ENCODE measurements at places on chromosomes 13 and 19.

GRCh38 chr13:113855931-113856715 lies 7.8 kb downstream of the GAS6 start:
- no peak for DNase-seq

DNA sequence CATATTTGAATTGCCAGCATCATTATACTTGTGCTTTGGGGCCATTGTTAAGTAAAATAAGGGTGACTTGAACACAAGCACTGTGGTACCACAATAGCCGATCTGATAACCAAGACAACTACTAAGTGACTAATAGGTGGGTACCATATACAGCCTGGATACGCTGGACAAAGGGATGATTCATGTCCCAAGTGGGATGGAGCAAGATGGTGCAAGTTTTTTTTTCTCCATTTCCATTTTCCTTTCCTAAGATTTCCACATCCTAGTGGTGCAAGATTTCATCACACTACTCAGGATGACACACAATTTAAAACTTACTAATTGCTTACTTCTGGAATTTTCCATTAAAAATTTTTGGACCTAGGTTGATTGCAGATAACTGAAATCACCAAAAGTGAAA lies 15.1 kb downstream of the BRCA2 start:
- DNase-seq: no peak

GRCh38 chr19:28968721-28969120 lies 244.2 kb downstream of the UQCRFS1 start:
- DNase-seq: no peak

DNA sequence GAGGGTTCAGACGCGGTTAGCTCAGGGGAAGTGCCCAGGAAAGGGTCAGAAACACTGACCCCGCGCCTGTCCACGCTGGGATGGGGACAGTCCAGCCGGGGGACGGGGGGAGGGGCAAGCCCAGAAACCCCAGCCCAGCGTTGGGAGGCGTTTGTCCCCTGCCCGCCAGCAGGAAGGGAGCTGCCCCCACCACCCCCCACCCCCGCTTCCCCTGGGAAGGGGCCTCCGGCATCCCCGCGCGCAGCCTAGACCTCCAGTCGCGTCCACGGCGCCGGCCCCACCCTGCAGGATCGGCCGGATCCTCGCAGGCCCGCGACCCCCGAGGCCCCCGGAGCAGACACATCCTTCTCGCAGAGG lies 277 bp downstream of the GIPC1 start:
- no peak for DNase-seq

DNA sequence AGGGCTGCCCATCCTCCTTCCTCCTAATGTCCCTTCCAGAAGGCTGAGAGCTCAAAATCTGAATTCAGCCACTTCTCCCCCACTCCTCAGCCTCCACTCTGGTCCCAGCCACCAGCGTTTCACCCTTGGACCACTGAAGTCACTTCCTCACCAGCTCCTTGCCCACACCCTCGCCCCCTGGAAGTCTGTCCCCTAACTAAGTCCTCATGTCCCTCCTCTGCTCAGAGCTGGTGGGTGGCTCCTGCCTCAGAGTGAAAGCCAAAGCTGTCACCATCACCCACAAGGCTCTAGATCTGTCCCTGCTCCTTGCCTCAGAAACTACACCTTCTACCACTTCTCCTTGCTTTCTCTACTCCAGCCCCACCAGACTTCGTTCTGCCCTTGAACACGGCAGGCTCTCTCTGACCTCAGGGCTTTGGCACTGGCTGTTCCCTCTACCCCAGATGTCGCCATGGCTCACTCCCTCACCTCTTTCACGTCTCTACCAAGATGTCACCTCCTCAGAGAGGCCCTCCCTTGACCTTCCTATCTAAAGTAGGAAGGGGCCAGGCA lies 1.7 kb downstream of the ERCC1 start:
- no peak for DNase-seq

GRCh38 chr19:48466561-48467325 lies 2.4 kb upstream of the CYTH2 start:
- no peak for DNase-seq

DNA sequence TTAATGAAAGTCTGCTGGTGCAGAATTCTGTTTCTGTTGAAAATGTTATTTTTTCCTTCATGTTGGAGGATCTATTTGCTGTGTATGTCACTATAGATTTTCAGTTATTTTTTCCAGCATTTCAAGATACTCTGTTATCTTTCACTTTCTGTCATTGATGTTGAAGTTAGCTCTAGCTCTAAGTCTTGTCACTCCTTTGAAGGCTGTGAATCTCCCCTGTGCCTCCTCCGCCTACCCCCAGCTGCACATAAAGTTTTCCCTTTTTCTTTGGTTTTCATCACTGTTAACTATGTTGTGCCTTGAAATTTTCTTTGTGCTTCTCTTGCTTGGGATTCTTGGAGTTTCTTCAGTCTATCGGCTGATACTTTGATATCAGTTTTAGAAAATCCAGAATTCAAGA lies 20.8 kb downstream of the URI1 start:
- DNase-seq: no peak

DNA sequence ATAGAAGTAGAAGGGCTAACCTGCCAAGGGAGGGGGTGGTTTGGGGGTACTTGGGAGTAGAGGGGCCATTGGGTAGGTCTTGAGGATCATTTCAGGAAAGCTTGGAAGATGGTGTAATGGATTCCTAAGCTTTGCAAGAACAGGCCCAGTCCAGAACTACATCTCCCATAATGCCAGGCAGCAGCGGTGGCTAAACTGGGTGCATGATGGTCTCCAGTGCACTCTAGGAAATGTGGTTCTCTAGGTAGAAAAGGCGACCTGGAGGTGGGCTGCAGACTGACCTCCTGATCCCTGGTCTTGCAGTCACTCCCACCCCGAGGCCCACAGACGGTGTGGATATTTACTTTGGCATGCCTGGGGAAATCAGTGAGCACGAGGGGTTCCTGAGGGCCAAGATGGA lies 3.8 kb downstream of the APLP1 start:
- no peak for DNase-seq

- no peak for DNase-seq
Observed at GRCh38 chr13:100988921-100989320, 314.3 kb upstream of the TMTC4 start.

GRCh38 chr13:21872795-21873194 lies 201.9 kb downstream of the FGF9 start:
- no peak for DNase-seq

DNA sequence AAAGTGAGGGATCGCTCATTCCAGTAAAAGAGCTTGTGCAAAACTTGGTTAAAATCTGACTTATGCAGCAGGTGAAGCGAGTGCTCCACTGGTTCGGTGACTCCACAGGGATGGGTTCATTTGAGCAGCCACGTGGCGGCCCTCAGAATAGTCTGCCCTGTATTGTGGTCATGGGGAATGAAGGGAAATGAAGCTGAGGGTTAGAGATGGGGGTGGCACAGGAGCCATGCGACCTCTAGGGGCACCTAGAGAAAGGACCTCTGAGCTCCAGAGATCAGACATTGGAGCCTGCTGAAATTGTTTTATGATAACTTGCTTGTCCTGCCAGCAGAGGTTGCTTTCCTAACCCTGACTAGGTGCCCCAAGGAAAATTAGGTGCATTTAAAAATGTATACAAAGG lies 26.6 kb downstream of the CBY2 start:
- peak; percentile 72 for DNase-seq

- DNase-seq: no peak
Observed at GRCh38 chr19:48598996-48599700, 7.4 kb upstream of the SPACA4 start.

GRCh38 chr19:3609779-3610719 lies 3.4 kb upstream of the TBXA2R start:
- DNase-seq: no peak

DNA sequence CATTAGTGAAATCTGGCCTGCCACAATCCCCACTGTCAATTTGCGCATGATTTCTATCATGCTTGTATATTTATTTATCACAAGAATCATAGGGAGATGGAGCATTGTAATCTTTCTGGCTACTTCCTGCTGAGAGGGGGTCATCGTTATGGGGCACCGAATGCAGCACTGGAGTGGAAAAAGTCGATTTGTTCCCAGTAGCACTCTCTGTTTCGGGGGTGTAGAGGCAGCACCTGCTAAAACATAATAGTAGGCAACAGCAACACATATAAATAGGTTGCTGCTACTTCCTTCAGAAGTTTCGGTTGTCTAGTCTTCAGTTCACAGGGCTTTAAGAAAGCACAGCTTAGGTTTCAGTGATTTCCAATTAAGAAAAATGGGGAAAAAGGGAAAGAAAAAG lies 23.4 kb upstream of the CEACAM21 start:
- DNase-seq: no peak

- no peak for DNase-seq
Observed at GRCh38 chr19:29054886-29055675, 157.9 kb downstream of the UQCRFS1 start.

- DNase-seq: no peak
Observed at GRCh38 chr19:5512715-5513114, 55.0 kb downstream of the TINCR start.

DNA sequence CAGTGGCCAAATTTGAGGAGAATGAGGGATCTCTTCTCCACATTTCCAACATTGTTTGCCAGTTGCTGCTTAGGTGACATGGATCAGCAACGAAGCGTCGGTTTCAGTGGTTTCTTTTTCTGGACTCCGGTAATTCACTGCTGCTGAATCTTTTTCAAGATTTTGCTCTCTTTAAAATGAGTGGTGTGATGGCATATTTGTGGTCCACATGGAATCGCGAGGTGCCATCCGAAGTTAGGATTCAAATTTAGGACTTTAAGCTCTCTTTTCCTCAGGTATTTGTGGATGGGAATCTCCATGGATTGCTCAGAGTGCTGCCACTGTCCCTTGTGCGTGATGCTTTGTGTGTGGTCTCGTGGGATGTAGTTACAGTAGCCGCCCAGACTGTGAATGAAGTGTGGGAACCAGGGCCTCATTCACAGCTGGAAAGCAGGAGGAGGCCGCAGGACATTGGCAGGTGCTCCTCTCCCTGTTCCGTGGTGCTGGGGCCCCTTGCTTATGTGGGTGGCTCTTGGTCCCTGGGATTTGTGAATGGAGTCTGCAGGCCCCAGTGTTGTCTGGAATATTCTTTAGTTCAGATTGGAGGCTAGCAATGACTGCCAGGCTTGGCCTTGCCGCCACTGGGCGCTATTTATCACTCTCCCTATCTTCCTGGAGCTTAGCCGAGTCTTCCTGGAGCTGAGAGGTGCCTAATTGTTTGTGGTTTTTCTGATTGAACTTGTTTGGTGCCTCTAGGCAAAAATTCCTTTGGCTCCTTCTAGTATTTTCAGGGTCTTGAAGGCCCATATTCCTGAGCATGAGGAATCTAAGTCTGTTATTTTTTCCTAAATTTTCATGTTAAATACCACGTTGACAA lies 1.5 kb downstream of the ILF3 start:
- peak; percentile 43 for DNase-seq

DNA sequence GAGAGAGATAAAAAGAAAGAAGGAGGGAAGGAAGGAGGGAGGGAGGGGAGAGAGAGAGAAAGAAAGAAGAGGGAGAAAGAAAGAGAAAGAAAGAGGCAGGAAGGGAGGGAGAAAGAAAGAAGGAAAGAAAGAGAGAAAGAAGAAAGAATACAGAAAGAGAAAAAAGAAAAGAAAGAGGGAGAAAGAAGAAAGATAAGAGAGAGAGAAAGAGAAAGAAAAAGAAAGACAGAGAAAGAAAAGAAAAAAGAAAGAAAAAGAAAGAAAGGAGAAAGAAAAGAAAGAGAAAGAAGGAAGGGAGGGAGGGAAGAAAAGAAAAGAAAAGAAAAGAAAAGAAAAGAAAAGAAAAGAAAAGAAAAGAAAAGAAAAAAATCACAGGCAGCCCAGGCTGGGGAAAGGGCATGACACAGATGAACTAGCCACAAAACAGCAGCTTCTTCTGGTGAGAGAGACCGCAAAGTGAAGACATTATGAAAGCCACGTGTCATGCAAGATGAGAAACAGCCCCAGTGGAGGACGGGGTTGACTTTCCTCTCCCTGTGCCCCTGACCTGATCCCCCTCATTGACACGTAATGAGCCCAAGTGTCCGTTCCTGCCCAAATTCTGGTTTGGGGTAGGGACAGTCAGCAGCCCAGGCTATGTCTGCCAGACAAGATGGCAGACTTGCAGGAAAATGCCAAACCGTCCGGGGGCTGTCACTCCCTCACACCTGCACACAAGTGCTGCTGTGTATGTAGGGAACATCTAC lies 102.1 kb downstream of the INSR start:
- no peak for DNase-seq

- peak; percentile 94 for DNase-seq
Observed at GRCh38 chr13:76634431-76635191, 251.6 kb downstream of the KCTD12 start.

- no peak for DNase-seq
Observed at GRCh38 chr13:43516401-43516833, 270.4 kb downstream of the ENOX1 start.

- no peak for DNase-seq
Observed at GRCh38 chr13:76440568-76440967, 445.6 kb downstream of the KCTD12 start.

GRCh38 chr19:13172346-13173138 lies 22.3 kb downstream of the IER2 start:
- peak; percentile 44 for DNase-seq

Data from SK-N-DZ (cell line).